ENCODE measurements at places on chromosomes 1 and 21. TPM values are rescaled to one million over a fixed set of nuclear protein-coding genes. Genes with fewer than 3 reads are reported as not detected.

Gene HAO2
- total RNA-seq = not detected

Gene CD1B
- 0.22 TPM for total RNA-seq

GRCh38 chr1:105894006-105894405, 1162.5 kb upstream of the PRMT6 start:
- DNase-seq = no peak

GRCh38 chr1:239929317-239929716, 162.4 kb upstream of the FMN2 start:
- no peak for DNase-seq

Gene CAMK2N1
- 3.2 TPM for total RNA-seq

DNA sequence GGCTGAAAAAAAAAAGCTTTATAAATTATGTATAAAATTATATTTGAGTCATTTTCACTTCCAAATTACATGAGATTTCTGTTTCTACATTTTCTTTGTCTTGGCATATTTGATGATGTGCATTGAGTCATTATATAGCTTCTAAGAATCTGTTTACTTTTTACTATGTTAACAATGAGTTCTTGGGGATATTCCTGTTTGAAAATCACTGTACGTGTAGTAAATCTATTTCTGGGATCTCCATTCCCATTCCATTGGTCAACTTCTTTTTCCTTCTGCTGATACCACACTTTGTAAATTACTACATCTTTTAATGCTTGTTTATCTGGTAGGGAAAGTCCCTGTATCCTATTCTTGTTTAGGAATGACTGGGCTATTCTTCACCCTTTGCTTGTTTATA, 43.6 kb downstream of the TNFRSF9 start:
- DNase-seq = no peak

DNA sequence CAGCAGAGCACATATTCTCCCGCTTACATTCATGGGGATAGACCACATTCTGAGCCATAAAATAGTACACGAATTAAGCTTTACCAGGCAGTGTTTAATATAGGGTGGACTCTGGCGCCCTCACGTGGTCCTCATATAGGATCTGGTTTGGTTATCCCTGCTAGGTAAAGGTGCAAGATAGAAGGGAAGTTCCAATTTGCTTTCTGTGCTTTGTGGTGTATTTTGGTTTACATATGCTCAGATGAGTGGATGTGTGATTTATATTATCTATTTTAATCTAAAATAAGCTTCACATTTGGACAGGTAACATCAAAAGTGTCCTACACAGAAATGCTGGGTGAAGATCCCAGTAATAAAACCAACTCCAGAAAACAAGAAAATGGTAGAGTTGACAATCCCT, 3.6 kb downstream of the CR1 start:
- DNase-seq = peak; percentile 76

Gene AZIN2
- total RNA-seq = 5.7 TPM

Gene SUSD4
- 0.83 TPM for total RNA-seq

DNA sequence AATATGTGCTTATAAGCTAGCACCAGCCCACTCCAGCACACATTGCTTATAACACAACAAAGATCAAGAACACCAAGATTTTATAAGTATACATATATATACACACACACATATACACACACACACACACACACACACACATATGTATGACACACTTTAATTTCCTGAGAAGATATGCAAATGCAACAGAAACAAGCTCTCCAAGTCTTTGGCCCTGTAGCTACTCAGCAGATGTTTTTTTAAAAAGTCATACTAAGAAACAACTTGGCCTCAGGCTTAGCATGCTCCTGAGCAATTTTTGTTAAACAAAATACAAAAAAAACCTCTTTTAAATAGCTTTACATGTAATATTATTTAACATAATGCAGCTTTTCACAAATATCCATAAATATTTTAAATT, 11.1 kb downstream of the TNFSF18 start:
- DNase-seq = no peak

Measured in thyroid gland (tissue), 4 donors.